ENCODE measurements at places on chromosomes 16 and 17. TPM values are rescaled to one million over a fixed set of nuclear protein-coding genes. Genes with fewer than 3 reads are reported as not detected.

DNA sequence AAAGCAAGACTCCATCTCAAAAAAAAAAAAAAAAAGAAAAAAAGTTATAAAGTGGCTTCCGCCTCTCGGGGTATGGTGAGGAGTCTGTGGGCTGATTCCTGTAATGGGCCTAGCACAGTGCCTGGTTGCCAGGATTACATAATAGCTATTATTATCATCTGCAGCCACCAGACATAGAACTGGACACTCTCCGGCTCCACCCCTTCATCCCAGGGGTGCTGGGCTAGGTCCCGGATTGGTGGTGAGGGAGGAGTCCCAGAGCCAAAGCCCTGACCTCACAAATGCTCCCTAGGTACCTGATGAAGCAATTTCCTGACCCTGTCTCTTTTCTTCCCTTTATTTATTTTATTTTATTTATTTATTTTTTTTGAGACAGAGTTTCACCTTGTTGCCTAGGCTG is 11.6 kb upstream of the ADGRG1 start:
- no peak overlapping the region for H3K4me3 ChIP-seq
- peak; percentile 42 for DNase-seq
- no peaks in the 10 kb centered on the region for H3K36me3 ChIP-seq
- no peaks in the 10 kb centered on the region for H3K4me1 ChIP-seq

GRCh38 chr17:81687770-81688541 is 4.1 kb downstream of the HGS start:
- H3K4me3 ChIP-seq: no peak overlapping the region
- peaks cover 2% of the 10 kb centered on the region for H3K36me3 ChIP-seq
- H3K27ac ChIP-seq: no peak overlapping the region
- no peaks in the 10 kb centered on the region for H3K4me1 ChIP-seq
- H3K27me3 ChIP-seq: no peaks in the 10 kb centered on the region

DNA sequence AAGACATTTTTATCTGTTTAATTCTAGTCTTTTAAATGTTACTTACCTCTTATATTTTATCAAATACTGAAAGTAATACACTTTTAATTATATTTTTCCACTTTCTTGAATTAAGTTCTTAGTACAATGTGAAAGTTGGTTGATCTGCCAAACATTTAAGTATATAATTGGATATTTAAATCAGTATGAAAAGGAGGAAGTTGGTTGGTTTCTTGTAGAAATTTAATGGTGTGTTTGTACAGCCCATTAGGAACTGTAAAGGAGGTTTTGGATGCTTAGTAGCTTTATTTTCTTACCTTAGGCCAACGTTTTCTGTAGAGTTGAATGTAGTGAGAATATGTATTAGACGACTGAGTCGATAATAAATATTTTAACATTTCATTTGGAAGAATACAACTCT is 5.4 kb downstream of the NFATC3 start:
- H3K27ac ChIP-seq: no peak overlapping the region
- no peak for DNase-seq
- H3K27me3 ChIP-seq: no peaks in the 10 kb centered on the region
- H3K36me3 ChIP-seq: no peaks in the 10 kb centered on the region

DNA sequence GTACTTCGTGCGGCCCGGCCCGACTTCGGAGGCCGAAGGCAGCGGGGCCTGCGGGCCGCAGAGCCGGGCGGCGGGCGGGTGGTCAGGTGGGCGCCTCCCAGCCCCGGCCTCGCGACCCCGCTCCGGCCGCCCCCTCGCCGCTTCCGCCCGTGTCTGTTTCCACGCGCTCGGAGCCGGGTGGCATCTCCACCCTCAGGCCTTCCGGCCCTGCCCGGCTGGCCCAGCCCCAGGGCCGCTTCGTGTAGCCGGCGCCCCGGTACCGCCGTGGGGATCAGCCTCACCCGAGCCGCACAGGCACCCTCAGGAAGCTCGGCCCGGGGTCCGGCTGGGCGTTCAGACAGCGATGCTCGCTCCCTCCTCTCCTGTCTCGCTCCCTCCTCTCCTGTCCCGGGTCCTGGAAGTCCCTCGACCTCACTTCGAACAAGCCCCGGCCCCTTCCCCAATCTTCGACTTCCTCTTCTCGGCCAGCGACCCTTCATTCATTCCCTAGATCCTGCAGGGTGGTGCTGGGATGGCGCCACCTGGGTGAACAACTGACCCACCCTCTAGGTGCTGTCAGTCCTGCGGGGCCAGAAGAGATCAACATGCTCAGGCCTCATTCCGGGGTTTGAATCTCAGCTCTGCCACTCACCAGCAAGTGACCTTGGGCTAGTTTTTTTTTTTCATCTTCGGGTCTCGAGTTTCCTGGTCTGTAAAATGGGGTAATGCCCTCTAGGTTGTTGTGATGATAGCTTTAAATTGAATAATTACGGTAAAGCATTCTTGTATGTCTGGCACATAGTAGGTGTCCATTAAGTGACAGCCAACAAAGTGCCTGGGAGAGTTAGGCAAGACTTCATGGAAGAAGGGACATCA is 610 bp downstream of the VPS4A start:
- H3K4me1 ChIP-seq: no peaks in the 10 kb centered on the region
- DNase-seq: no peak
- H3K36me3 ChIP-seq: peaks cover 2% of the 10 kb centered on the region
- H3K27me3 ChIP-seq: no peaks in the 10 kb centered on the region
- peak overlapping the region; percentile 80 for H3K4me3 ChIP-seq

GRCh38 chr17:74010903-74011302 is 192.6 kb upstream of the RPL38 start:
- no peaks in the 10 kb centered on the region for H3K36me3 ChIP-seq
- H3K4me3 ChIP-seq: no peak overlapping the region
- no peaks in the 10 kb centered on the region for H3K27me3 ChIP-seq
- no peak overlapping the region for H3K27ac ChIP-seq
- no peak for DNase-seq

DNA sequence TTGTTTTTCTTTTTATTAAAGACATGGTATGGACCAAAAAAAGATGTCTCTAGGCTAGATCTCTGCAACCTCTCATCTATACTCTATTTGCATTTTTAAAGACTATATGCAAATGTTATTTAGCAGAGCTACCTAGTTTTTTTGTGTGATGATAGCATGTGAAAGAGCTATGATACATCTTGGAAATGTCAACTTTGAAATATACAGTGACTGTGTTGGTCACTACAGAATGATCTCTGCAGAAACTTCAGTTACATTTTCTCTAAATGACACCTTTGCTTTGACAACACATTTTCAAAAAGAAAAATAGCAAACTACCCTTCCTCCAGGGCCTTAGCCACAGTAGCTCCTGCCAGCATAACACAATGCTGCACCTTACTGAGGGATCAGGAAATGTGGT is 86.6 kb downstream of the PRKCB start:
- H3K4me1 ChIP-seq: no peaks in the 10 kb centered on the region
- H3K36me3 ChIP-seq: no peaks in the 10 kb centered on the region
- no peak for DNase-seq
- H3K27me3 ChIP-seq: no peaks in the 10 kb centered on the region

DNA sequence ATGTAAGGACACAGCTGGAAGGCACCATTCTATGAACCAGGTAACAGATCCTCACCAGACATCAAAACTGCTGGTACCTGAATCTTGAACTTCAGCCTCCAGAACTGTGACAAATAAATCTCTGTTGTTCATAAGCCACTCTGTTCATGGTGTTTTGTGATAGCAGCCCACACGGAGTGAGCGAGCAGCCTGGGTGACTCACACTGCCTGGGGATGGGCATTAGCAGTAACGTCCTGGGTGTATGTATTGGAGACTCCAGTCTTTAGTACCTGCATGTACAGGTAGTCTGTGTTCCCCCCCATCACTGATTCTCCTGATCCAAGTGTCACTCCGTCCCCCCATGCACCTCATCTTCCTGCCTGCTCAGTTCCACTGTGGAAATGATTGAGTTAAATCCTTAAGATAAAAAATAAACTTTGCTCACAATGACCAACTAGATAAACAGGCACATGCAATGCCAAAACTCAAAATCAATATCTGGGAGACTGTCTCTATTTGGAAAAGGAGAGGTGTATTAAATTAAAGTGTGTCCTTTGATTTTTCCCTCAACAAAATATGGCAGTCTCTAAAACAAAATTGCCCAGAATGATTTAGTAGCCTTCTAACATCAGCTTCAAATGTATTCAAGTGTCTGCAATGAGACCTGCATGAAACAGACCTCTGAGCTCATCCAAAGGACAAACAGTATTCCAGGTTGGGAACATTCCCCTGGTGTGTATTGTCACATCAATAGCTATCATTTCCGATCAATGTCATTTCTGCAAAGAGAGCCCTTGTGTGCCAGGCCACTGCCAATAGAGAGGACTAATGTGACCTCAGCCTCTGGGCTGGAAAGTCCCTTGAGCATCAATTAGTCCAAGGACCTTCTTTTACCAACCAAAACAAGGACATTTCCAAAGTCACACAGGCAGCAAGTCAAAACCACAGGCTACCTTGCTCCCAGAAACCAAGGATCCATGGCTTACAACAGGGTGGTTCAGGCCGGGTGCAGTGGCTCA is 12.2 kb upstream of the VAT1L start:
- H3K27ac ChIP-seq: no peak overlapping the region
- peaks cover 3% of the 10 kb centered on the region for H3K4me1 ChIP-seq
- H3K4me3 ChIP-seq: no peak overlapping the region

- no peak overlapping the region for H3K4me3 ChIP-seq
- DNase-seq: no peak
- no peak overlapping the region for H3K27ac ChIP-seq
- H3K27me3 ChIP-seq: no peaks in the 10 kb centered on the region
- H3K36me3 ChIP-seq: no peaks in the 10 kb centered on the region
- H3K4me1 ChIP-seq: no peaks in the 10 kb centered on the region
Observed at GRCh38 chr17:69954241-69954925, 120.6 kb upstream of the KCNJ16 start.

GRCh38 chr17:80762076-80762475 is 217.4 kb downstream of the RPTOR start:
- no peak for DNase-seq
- H3K36me3 ChIP-seq: no peaks in the 10 kb centered on the region
- H3K27me3 ChIP-seq: no peaks in the 10 kb centered on the region
- H3K4me3 ChIP-seq: no peak overlapping the region
- H3K4me1 ChIP-seq: no peaks in the 10 kb centered on the region

DNA sequence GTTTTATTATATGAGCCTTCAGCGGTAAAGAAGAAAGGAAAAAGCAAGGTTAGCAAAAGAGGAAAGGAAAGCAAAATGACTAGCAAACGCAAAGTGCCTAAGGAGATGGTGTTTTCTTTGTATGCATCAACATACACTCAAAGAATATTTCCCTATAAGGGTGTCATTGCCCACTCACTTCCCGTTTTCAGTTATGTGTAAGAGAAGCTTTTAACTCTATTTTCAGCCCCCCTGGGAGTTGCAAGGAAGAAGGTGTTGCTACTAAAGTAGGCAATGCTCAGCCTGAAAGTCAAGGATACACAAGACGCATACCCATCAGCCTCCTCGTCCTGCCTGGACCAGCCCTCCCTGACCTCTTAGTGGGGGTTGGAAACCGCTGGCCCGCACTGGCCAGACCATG is 267.7 kb upstream of the ZFHX3 start:
- H3K4me3 ChIP-seq: no peak overlapping the region
- no peak for DNase-seq
- H3K27me3 ChIP-seq: no peaks in the 10 kb centered on the region
- no peak overlapping the region for H3K27ac ChIP-seq
- no peaks in the 10 kb centered on the region for H3K4me1 ChIP-seq

DNA sequence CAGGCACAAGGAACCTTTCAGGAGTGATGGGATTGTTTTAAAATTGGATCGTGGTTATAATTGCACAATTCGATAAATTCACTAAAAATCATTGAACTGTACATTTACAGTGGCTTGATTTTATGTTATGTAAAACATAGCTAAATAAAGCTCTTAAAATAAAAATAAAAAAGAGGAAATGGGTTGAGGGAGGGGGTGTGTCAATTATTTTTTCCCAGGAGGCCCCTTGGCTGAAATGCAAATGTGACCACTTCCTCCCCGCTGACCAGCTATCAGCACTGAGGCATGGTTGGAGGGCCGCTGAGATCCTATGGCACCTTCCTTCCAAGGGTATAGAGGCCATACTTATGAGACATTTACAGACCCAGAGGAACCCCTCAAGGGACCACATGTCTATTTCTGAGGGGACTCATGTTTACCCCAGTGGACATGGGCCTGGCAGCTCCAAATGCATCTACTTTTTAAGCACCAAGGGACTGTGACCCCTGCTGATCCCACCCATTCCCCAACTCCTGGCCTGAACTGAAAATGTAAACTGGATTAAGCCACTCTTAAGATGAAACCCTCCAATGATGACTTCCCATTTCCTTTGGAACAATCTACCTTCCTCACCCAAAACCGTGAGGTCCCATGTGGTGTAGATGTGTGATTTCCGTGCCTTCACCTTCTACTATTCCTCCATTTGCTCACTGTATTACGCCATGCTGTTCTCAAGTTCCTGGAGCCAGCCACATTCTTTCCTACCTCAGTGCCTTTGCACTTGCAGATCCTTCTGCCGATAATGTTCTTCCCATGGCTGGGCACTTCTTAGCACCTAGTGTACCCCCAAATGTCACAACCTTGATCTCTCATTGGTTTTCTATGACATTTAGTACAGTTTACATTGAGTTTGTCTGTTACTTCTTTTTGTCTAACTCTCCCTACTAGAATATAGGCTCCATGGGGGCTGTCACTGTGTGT is 2.8 kb upstream of the IL21R start:
- DNase-seq: no peak
- no peak overlapping the region for H3K27ac ChIP-seq
- H3K36me3 ChIP-seq: no peaks in the 10 kb centered on the region
- H3K4me1 ChIP-seq: no peaks in the 10 kb centered on the region
- no peaks in the 10 kb centered on the region for H3K27me3 ChIP-seq
- H3K4me3 ChIP-seq: no peak overlapping the region

GRCh38 chr16:48949636-48950035 is 332.0 kb downstream of the CBLN1 start:
- no peak overlapping the region for H3K4me3 ChIP-seq
- no peaks in the 10 kb centered on the region for H3K4me1 ChIP-seq
- DNase-seq: no peak
- H3K27me3 ChIP-seq: no peaks in the 10 kb centered on the region
- H3K27ac ChIP-seq: no peak overlapping the region

DNA sequence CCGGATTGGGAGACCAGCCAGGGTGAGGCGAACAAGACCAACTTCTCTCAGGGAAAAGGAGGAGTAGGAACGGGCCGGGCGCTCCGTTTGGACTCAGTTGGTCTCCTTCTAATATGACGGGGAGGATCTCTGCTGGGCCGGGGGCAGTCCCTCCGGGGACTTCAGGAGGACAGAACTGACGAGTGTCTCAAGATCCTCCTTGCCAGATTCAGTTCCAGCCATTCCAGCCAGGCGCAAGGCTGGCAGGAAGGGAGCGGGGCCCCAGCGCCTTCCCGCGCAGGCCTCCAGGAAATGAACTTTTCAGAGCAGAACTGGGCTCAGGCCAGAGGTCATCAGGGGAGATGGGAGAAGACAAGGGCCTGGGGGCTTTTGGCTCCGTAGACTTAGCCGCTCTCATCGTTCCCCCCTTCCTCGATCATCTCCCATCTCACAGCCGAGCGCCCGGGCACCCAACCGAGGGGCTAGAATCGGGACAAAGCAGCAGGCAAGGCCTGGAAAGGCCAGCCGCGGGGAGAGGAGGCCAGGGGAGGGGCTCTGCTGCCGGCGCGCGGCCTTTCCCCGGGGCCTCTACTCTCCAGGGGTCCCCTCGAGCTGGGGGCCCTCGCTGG is 1.6 kb downstream of the ZNF423 start:
- no peaks in the 10 kb centered on the region for H3K4me1 ChIP-seq
- no peak for DNase-seq
- no peaks in the 10 kb centered on the region for H3K27me3 ChIP-seq
- peak overlapping the region; percentile 87 for H3K4me3 ChIP-seq
- no peaks in the 10 kb centered on the region for H3K36me3 ChIP-seq

The PRSS27 gene
- 2.2 TPM for total RNA-seq

The KIF18B gene
- 0.16 TPM for total RNA-seq

The MARVELD3 gene
- total RNA-seq: not detected

The SEPTIN12 gene
- not detected for total RNA-seq

The TBC1D3K gene
- total RNA-seq: not detected

The PRR15L gene
- total RNA-seq: not detected

The SYNGR3 gene
- 0.36 TPM for total RNA-seq

The FBXO39 gene
- total RNA-seq: 0.26 TPM
